ENCODE measurements at places on chromosomes 1 and 21.

GRCh38 chr1:67750691-67751054 is 65.7 kb downstream of the GADD45A start:
- DNase-seq: no peak

DNA sequence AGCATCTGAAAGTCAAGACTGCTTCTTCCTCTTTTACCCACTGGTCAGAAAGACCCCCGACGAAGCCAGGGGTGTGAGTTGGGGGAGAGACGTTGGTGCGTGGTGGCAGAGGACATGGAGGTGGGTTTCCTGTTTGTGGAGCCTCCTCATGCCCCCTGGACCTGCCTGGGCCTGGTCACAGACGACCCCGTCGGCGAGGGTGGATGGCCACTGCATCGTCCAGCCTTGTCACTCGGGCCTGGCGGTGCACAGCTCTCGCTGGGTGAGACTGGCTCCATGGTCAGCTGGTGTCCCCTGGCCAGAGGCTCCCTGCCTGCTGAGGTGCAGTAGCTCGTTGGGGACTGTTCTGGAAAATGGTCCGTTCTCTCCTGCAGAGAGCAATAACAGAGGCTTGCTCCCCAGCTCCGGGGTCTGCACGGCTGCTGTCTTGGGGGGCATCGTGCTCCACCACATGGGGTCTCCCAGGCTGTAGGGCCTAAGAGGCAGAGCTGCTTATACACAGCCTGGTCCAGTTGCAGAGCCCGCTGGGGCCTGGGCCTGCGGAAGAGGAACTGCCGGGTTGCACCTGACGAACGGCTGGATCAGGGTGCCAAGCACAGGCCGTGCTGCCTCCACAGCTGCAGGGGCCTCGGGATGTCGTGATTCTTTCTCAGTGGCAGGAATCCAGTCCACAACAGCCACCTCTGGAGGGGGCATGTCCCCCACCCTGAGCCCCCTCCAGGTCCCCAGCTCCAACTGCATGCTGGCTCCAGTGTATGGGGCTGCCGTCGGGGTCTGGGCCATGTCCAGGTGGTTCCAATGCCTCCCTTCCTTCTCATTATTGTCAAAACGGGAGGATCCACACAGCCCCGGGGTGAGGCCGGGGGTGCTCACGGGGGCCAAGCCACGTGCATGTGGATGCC is 18.0 kb upstream of the ACTRT2 start:
- DNase-seq: no peak

GRCh38 chr1:63454269-63454668 is 68.8 kb downstream of the ITGB3BP start:
- DNase-seq: no peak

DNA sequence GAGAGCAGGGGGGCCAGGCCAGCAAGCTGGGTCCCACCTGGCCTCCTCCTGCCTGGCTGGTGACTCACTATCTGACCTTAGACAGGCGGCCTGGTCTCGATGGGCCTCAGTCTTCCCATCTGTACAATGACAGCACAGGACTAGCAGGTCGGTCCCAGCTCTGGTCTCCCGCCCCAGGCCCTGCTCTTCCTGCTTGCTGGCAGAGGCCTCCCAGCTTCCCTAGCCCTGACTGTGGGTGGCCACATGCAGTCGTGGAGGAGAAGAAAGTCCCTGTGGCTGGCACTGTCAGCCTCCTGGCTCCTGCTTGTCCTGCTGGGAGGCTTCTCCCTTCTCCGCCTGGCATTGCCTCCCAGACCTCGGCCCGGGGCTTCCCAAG is 817 bp downstream of the EXTL1 start:
- no peak for DNase-seq

DNA sequence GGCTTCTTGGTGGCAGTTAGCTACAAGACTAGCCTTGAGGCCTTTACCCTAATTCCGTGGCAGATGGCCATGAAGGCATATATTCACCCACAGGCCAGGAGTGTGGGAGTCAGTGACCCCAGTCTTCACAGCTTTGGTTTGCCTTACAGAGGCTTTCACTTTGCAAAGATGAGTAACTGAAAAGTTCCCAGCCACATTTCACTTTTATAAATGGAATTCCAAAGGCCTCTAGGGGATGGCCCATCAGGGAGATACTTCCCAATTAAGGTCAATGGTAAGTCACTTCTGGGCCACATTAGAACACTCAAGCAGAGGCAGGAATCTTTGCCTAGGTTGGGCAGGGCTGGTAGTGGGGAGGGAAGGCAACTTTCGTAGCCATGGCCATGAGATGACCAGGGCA is 13.1 kb upstream of the HEYL start:
- no peak for DNase-seq

DNA sequence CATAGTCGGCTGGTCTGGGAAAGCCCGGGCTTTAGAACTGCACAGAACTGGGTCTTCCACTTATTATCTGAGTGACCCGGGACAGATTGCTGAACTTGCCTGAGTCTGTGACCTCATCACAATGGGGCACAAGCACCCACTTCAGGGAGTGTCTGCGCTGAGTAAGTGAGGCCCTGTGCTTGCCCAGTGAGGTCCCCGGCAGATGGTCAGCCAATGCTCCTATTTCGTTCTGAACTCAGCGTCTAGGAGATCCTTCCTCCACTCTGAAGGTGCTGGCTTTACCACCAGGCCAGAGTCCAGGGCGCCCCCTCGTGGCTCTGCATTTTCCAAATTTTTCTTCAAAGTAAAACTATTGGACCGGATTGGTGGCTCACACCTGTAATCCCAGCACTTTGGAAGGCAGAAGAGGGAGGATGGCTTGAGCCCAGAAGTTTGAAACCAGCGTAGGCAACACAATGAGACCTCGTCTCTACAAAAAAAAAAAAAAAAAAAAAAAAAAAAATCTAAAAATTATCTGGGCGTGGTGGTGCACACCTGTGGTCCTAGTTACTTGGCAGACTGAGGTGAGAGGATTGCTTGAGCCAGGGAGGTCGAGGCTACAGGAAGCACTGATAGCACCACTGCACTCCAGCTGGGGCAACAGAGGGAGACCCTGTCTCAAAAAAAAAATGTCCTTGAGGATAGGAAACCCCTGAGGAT is 61.7 kb downstream of the FCRL5 start:
- DNase-seq: no peak

GRCh38 chr21:19908390-19908789 is 1089.8 kb upstream of the NCAM2 start:
- no peak for DNase-seq

DNA sequence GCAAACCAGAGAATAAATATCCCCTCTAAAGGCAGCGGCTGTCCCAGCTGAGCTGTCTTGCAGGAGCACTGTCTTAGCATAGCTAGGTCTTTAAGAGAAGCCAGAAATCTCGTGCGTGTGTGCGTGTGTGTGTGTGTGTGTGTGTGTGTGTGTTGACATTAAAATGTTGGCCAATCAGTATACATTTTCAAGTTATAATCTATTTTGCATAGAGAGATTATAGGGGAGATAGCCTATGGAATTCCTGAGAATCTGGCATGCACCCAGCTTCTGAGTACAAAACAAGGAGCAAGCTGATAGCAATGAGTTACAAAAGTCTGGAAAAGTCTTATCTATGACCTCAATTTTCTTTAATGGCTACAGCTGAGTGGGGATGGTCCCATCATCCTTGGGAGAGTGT is 17.7 kb downstream of the METTL13 start:
- DNase-seq: no peak

DNA sequence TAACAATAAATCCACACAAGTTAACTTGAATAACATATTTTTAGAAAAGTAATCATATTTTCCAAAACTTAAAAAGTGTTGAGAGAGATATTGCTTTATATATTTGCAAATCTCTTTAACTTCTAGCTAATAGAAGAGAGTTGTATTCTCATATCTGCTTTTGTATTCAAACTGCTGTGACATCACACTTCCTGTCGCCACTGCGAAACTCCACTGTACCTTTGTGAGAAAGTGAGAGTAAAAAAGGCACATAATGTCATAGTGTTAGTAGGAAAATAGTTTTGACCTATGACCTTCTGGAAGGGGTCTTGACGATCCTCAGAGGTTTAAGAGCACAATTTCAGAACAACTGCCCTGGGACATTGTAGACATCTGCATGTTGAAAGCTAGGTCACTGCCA is 21.6 kb downstream of the AK5 start:
- DNase-seq: peak; percentile 33

DNA sequence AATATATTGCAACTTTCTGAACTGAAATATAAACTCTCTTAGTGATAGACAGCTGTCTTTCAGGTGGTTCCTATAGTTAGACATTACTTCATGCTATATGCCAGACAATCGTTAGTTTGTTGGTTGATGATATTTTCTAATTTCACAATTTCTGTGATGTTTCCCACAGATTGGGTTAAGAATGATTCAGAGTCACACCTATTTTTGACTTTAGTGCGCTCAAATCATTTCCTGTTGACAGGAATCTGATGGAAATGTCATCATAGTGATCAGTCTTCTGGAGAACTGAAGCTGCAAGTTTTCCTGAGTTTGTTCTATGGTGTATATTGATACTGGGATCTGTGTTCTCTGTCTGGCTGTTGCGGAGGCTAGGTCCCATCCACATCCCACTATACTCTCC is 119.7 kb downstream of the C1orf21 start:
- no peak for DNase-seq

- no peak for DNase-seq
Observed at GRCh38 chr1:170790175-170790574, 126.2 kb downstream of the PRRX1 start.

DNA sequence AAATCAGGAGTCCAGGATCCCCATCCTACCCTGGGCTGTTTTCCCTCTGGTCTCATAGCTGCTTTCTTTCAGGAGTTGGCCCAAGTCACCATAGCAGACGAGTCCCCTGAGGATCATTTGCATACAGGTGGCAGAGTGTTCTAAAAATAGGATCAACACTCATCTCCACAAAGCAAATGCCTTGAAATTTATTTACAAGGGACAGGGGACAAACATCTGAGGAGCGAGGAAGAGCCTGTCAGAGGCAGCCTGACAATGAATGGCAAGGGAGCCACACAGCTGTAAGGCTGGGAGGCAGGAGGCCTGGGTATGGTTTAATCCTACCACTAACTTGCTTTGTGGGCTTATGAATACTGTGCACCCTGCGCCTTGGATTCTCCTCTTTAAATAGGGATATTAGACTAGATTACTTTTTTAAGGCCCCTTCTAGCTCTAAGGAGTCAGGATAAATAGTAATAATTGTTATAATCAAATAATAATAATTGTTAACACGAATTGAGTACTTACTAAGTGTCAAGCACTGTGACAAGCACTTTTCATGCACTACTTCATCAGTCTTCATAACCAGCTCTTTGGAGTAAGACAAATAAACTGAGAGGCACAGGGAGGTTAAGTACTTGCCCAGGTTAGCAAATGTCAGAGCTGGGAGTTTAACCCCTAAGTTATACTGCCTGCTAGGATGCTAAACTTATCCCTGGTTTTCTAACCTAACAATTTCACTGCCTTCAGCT is 34.5 kb downstream of the RAB3B start:
- DNase-seq: no peak

GRCh38 chr1:46399307-46399706 is 5.2 kb downstream of the FAAH start:
- no peak for DNase-seq

DNA sequence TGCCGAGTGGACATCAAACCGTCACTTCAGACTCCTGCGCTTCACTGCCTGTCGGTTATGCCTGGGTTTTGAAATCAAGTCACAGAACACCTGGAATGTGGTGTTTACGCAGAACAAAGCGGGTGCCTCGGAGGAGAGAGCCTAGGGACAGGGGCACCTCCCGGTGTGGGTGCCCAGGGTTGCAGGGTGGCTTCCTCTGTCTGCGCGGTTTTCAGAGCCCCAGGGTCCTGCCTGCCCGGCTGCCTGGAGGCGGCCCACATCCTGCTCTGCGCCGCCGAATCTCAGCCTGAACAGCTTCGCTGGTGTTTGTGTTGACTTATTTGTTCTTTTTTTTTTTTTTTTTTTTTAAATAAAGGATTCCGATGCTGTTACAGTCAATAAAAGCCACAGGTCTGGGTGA is 113.5 kb upstream of the COL6A1 start:
- DNase-seq: no peak

GRCh38 chr1:26787381-26787705 is 407 bp upstream of the PIGV start:
- DNase-seq: peak; percentile 46

DNA sequence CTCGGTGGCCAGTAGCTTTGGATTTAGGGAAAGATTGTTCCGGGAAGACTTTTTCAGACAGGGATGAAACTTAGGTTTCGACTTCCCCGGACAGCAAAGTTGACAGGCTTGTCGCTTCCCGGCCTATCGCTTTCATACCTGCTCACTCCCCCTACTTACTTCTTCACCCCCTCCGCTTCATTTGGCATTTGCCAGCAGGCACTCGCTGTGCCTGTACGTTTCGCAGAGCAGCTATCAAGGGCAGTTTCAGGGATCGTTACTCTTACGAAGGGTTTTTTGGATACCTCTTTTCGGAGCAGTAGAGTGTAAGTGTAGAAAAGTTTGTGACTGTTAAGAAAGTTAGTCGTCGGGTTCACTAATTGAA is 393 bp downstream of the BLZF1 start:
- no peak for DNase-seq

- DNase-seq: no peak
Observed at GRCh38 chr1:160214481-160215140, 9.4 kb downstream of the PEA15 start.

GRCh38 chr1:1548591-1548990 is 8.2 kb upstream of the TMEM240 start:
- DNase-seq: no peak

- no peak for DNase-seq
Observed at GRCh38 chr1:152427458-152427857, 13.4 kb upstream of the CRNN start.

- no peak for DNase-seq
Observed at GRCh38 chr1:154550657-154551056, 7.8 kb downstream of the UBE2Q1 start.

All from stimulated activated naive CD4-positive, alpha-beta T cell (primary cell).